ENCODE measurements at places on chromosomes 6 and 20.

DNA sequence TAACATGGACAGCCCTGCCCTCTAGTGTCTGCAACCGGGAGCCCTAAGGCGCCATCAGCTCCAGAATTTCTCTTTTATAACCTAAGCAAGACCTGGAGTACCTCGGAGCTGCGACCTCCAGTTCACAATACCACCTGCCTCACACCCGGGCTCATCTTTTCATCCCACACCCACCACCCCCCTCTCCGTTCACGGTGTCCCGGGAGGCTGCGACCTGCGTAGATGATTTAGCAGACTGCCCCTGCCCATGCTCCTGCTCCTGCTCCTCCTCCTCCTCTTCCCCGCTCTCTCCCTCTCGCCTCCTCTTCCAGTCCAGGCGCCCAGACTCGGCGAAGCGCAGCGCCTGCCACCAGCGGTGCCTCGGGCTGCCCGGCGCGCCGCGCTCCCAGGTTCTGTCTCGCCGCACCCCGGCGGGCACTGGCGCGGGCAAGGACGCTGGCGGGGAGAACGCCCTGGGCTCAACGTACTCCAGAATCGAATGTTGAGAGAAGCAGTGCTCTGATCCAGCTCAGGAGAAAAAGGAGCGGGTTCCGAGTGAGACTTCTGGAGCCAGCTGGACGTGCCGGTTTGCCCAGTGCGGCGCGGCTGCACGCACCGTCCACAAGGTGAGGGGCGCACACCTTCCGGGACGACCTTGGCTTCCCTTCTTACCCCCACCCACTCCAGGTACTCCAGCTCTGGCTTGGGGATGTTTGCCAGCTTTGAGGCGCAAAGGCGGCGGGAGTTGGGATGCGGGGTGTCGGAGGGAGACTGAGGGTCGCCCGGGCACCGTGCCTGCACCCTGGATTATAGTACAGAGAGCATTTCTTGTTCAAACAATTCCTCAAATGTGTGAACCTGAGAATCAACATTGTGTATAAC lies at the start of gene HTR1E:
HTR1E (plus strand) TSS at position 310 of the 861 bp plus-strand sequence. CDS start 77,807 bp downstream, outside the sequence.
- DNase-seq: no peak

DNA sequence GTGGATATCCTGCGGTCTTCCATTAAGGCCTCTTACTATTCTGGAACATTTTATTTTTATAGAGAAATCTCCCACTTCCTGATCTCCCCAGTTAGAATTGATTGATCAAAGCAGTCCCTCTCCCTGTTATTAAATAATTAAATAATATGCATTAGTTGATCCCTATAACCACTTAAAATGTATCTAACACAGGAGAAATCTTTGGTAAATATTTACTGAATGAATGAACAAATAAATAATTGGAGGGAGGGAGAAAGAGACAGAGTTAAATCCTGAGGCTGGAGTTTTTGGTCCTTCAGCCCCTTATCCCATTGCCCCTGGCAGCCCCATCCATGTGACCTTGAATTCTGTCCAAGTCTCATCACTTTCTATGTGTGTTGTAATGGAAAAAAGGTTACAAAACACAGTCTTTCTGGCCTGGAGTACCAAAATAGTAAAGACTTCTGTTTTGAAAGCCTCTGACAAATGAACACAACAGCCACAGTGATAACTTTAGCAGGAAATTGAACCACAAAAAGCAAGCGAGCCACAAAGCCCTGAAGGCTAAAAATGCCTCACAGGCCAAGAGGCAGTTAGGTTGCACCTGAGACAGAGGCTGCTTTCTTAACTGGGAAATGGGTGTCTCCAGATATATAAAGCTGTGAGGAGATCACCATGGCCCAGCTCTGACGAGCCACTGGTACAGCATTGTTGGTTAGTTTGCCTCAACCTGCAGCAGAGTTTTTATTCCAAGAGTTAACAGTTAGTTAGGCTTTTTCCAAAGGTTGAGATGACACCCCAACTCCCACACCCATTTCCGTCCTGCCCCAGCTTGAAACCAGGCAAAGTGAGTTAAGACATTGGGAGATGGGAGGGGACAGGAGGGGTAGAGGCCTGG lies 11.3 kb downstream of the NT5E start:
- DNase-seq: peak; percentile 26

- DNase-seq: peak; percentile 73
These were observed 15.7 kb upstream of the HLA-A start for GRCh38 chr6:29926413-29927274.

DNA sequence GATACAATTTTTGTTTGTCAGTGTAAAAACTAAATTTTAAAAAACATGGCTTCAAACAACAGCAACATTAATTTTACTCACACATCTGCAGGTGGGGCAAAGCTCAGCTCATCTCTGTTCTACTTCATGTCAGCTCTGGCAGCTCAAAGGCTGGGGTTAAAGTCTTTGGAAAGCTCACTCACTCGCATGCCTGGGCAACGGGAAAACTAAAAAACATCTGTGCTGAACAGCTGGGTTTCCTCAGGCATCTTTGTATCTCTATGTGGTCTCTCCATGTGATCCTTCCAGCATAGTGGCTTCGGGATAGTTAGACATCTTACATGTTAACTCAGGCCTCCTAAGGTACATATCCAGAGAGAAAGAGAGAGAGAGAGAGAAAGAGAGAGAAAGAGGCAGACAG lies 499.6 kb downstream of the RFPL4B start:
- DNase-seq: no peak

DNA sequence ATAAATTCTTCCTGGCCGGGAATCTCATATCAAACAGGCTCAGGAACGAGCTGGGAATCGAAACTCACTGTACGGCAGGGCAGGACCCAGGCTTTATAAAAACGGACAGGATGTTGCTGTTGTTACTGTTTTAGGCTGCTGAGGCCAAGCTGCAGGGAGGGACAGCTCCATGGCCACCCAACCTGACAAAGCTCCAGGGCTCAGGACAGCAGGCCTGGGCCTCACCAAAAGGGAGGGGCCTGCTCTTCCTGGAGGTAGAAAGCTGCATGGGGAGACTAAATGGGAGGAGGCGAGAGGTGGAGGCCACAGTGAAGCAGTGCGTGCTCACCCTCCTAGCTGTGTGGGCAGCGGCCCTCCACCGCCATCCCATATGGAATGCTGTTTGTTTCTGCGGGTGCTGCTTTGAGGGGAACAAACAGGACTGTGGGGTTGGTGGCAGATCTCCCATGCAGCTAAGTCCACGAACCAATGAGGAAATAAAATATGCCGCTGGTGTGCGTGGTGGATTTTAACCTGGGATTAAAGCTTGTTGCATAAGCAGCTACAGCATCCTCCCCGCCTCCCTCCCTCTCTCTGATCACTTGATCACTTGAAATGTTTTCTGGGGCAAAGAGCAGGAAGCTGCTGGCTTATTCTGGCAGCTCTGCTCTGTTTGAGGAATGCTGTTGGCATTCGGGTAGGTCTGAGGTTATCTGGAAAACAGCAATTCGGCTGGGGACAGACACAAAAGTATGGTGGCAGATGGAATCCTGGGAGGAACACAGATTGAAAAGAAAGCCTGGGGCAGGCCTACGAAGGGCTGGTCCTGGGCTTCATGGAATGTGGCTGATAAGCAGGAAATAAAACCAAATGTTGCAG lies 2.4 kb upstream of the ZMYND8 start:
- DNase-seq: no peak

- no peak for DNase-seq
These were observed 99.1 kb upstream of the DUSP22 start for GRCh38 chr6:193180-193579.

GRCh38 chr6:17240803-17241500 lies 40.2 kb upstream of the RBM24 start:
- DNase-seq: no peak

DNA sequence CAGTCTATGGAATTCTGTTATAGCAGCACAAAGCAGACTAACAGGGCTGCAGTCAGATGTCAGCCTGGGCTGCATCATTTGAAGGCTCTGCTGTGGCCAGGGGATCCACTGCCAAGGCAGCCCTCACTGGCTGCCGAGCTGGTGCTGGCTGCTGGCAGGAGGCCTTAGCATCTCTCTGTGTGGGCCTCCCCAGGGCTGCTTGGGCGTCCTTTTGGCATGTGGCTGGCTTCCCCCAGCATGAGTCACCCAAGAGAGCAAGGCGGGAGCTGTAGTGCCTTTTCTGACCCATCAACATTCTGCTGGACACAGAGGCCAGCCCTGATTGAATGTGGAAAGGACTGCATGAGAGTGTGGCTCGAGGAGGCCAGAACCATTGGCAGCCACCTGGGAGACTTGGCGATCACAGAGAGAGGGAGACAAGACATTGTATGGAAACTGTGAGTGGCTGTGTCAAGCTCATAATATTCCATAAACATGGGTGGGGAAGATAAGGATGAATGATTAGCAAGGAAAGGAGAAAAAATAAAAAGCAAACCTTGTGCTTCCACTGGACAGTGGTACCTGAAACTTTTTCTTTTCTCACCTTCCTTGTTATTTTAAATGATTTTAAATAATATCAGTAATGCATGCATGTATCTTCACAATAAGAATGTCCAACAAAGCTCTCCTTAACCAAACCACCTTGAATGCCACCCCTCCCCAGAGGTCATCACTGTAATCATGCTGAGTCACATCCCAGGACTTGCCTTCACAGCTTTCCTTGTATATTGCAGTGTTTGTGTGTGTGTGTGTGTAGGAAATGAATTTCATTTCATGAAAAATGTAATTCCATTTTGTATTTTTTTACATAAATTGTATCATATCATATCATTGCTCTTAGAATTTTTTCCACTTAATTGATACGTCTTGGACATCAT lies 55.0 kb upstream of the VSX1 start:
- DNase-seq: no peak

- DNase-seq: no peak
These were observed 39.4 kb downstream of the YTHDF1 start for GRCh38 chr20:63176427-63177133.

DNA sequence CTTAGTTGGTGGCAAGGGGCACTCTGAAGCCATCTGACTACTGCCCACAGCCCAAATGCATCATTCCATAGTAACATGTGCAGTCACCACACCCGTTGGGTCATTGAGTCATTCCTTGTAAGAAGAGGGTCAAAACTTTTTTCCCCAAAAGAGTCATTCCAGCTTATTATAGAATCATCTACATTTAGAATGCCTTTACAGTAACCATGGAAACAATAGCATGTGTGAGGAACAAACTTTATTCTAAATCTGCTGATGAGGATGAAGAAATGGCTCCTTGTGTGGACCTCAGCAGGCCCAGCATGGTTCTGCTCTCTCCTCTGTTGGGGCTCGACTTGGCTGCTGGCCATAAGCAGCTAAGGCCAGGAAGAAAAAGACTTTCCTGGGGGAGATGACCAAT lies 111.2 kb upstream of the PTPRT start:
- no peak for DNase-seq

DNA sequence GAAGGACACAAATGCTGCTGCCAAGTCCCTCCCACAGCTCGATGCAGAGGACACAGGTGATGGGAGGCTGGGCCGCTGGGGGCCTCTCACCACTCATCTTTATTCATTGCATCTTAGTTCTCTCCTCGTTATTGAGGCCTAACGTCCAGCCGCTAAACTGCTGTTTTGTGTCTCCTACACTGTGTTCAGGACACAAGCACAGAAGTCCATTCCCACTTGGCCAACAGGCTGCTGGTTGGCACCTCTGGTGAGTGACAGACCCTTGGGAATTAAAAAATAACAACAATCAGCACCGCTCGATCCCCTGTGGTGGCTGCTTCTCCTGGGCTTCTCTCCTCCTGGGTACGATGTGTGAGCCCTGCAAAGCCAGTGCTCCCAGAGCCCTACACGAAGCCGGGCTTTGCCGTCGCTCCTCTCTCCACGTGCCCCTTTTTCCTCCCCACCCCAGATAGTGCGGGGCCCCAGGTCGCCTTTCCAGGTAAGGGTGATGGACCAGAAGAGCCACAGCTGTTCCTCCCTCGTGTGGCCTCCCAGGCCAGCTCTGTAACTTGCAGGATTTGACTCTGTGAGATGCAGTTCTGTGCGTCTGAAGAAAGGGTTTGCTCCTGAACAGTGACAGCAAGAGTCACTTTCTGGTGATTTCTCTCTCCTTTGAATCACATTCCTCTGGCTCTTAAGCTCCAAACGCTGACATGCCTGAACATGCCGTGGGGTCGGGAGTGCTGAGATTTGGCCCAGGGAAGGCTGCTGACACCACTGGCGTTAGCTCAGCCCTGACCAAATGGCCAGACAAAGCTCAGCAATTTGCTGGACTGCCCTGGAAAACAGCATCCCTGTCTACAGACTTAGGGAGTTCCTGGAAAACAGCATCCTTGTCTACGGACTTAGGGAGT lies 59.3 kb downstream of the DLL1 start:
- no peak for DNase-seq

GRCh38 chr20:39503902-39504709 lies 542.0 kb downstream of the DHX35 start:
- DNase-seq: no peak

GRCh38 chr6:169851641-169852503 lies 100.5 kb downstream of the ERMARD start:
- DNase-seq: no peak

GRCh38 chr20:32648761-32649650 lies 24.7 kb downstream of the C20orf203 start:
- DNase-seq: no peak

DNA sequence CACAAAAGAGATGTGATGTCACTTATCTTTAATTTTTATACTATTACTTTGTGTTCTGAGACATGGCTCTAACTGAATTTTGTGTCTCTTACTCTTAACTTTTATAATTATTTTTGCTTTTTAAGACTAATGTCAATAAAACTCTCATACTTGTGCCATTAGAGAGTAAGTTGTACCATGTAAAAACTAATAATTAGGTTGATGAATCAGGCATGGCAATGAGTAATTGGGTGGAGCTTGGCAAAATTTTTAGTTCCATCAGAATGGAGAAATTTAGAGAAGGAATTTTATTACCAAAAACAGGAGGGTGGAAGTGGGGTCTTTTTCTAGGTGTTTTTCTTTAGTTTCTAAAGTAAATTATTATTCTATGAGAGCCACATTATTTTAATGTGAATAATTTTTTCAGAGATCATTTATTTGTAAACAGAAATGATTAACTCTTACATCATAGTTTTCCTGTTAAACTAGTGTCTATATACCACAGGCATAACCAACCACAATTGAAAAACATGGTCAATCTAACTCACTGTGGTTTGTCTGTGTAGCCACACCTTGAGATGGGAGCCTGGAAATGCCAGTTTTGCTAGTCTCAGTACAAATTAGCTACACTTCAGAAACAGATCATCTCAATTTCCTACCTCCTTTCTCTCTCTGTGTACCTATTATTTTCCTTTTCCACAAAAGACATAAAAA lies 51.8 kb downstream of the ELOVL4 start:
- no peak for DNase-seq

DNA sequence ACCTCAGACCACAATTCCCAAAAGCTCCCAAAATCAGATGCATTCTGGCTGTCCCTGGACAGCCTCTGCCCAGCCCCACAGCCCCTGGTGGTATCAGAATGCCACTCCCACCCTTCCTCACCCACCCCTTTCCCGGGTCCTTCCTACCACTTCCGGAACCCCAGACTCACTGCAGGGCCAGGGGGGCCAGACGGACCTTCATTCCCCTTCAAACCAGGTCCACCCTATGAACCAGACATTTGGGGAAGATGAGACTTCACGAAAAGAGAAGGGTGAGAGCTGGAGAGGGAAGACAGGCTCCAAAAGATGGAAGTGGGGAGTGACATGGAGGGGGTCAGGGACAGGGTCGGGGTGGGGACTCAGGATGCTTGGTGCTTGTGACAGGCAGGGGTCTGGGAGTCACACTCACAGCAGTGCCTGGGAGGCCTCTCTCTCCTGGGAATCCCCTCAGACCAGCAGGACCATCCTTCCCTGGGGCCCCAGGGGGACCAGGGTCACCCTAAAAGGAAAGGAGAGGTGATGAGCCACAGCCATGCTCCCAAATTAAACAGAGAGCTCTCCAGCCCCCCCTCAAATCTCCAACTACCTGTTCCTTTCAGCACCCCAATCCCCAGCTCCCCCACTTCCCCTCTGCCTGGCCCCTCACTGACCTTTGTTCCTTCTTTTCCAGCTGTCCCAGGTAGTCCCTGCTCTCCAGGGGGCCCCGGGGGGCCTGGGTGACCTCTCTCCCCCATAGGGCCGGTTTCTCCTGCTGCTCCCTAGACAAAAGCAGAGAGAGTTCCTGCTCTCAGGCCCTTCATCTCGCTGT lies 20.2 kb downstream of the COL11A2 start:
- DNase-seq: no peak

Data from CD8-positive, alpha-beta T cell (primary cell).